MM.1S (cell line): ENCODE measurements at places on chromosomes 7 and 10.

GRCh38 chr7:138247568-138248333 is 171.5 kb downstream of the AKR1D1 start:
- no peaks in the 10 kb centered on the region for H3K36me3 ChIP-seq
- no peak overlapping the region for H3K4me3 ChIP-seq
- no peak overlapping the region for H3K27ac ChIP-seq
- no peaks in the 10 kb centered on the region for H3K27me3 ChIP-seq
- no peaks in the 10 kb centered on the region for H3K4me1 ChIP-seq

GRCh38 chr7:42143711-42144600 is 93.1 kb downstream of the GLI3 start:
- no peak overlapping the region for H3K4me3 ChIP-seq
- no peaks in the 10 kb centered on the region for H3K27me3 ChIP-seq
- H3K27ac ChIP-seq: no peak overlapping the region
- no peaks in the 10 kb centered on the region for H3K36me3 ChIP-seq
- H3K4me1 ChIP-seq: peaks cover 6% of the 10 kb centered on the region

GRCh38 chr7:135147341-135147898 is 452 bp upstream of the TMEM140 start:
- no peaks in the 10 kb centered on the region for H3K27me3 ChIP-seq
- DNase-seq: peak; percentile 82
- H3K4me1 ChIP-seq: peaks cover 34% of the 10 kb centered on the region
- peak overlapping the region; percentile 89 for H3K27ac ChIP-seq

DNA sequence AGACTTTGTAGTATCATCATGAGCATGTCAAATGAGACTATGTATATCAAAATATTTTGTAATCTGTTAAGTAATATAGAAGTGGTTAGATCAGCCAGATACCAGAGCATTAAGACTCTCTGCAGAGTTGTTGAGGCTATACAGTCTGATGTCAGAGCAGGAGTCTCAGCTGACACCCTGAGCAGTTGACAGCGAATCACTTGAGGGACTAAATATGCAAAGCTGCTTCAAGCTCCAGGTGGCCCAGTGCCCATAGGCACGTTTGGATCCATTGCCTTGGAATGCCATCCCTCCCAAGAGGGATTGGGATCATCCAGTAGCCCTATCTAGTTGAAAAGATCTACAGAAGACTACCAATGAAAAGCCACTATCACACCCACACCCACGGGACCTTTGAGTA is 210.2 kb downstream of the TAX1BP1 start:
- no peaks in the 10 kb centered on the region for H3K36me3 ChIP-seq
- no peak for DNase-seq
- no peak overlapping the region for H3K27ac ChIP-seq
- no peaks in the 10 kb centered on the region for H3K4me1 ChIP-seq

GRCh38 chr10:62037166-62037831 is 135.8 kb downstream of the ARID5B start:
- no peak for DNase-seq
- no peaks in the 10 kb centered on the region for H3K27me3 ChIP-seq
- H3K27ac ChIP-seq: no peak overlapping the region; the same call in 1 of the 2 replicates
- no peaks in the 10 kb centered on the region for H3K36me3 ChIP-seq

GRCh38 chr10:35498693-35499092 is 106.4 kb upstream of the GJD4 start:
- no peak overlapping the region for H3K4me3 ChIP-seq
- no peaks in the 10 kb centered on the region for H3K36me3 ChIP-seq
- no peaks in the 10 kb centered on the region for H3K27me3 ChIP-seq
- H3K4me1 ChIP-seq: 0 out of 2 replicates have a peak, but pooled peaks cover 5% of the 10 kb centered on the region
- no peak overlapping the region for H3K27ac ChIP-seq

DNA sequence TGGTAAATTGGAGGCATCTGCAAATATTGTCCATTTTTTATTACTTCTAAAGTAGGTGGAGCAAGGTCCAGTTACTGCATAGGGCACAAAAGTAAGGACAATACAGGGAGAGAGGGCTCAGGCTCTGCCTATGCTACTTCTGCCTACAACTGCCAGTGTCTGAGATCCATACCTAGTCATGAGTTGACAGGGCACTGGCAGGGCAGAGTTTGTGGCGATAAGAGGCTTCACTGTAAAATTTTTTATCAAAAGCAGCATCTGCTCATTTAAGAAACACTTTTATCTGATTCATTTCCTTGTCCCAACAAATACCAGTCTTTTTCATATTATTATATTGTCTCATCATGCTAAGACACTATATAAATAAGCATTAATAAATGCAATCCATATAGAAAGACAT is 178.0 kb downstream of the LRRN3 start:
- H3K4me1 ChIP-seq: no peaks in the 10 kb centered on the region
- no peak overlapping the region for H3K4me3 ChIP-seq
- no peak overlapping the region for H3K27ac ChIP-seq
- no peaks in the 10 kb centered on the region for H3K36me3 ChIP-seq
- no peaks in the 10 kb centered on the region for H3K27me3 ChIP-seq

- H3K4me3 ChIP-seq: no peak overlapping the region
- DNase-seq: no peak
- no peak overlapping the region for H3K27ac ChIP-seq
- H3K36me3 ChIP-seq: no peaks in the 10 kb centered on the region
Observed at GRCh38 chr7:16509829-16510228, 16.8 kb upstream of the LRRC72 start.

GRCh38 chr10:84076540-84077195 is 62.6 kb upstream of the GHITM start:
- no peak for DNase-seq
- H3K4me3 ChIP-seq: no peak overlapping the region
- H3K4me1 ChIP-seq: no peaks in the 10 kb centered on the region
- H3K27ac ChIP-seq: no peak overlapping the region

- no peaks in the 10 kb centered on the region for H3K27me3 ChIP-seq
- H3K4me3 ChIP-seq: no peak overlapping the region
- no peaks in the 10 kb centered on the region for H3K36me3 ChIP-seq
- peak; percentile 59 for DNase-seq
Observed at GRCh38 chr7:19754521-19755116, 18.8 kb downstream of the TMEM196 start.

DNA sequence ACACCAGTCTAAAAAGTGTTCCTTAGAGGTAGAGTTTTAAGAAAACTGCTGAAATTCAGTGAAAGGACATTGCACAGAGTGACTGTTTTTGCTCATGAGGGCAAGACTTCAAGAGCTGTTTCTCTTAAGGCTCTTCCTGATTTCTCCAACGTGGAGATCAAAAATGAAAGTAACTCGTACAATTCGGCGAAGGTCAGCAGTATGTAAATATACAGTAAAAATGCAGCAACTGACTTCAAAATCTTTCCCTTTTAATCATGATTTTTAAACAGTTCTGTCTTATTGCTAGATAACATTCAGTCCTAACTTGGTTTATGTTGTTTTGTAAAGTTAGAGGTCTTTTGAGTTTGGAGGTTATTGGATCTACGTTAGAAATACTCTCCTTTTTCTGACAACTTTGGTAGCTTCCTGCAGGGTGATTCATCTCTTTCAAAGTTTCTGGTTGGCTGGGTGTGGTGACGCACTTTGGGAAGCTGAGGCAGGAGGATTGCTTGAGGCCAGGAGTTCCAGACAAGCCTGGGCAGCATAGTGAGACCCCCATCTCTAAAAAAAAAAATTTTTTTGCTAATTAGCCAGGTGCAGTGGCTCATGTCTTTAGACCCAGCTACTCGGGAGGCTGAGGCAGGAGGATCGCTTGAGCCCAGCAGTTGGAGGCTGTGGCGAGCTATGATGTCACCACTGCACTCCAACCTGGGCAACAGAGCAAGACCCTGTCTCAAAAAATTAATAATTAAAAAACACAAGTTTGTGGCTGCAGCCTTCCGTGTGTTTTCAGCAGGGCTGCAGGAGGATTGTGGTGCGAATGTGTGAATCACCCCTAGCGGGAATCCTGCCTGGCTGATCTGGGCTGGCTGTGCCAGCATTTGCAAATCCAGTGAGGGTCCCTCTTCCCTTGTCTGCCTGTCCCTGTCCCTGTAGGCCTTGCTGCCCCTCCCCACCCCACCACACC is 29.2 kb upstream of the AP5Z1 start:
- no peaks in the 10 kb centered on the region for H3K27me3 ChIP-seq
- peaks cover 18% of the 10 kb centered on the region for H3K4me1 ChIP-seq
- peak; percentile 78 for DNase-seq
- peak overlapping the region; percentile 83 for H3K27ac ChIP-seq

- H3K4me3 ChIP-seq: no peak overlapping the region
- H3K36me3 ChIP-seq: no peaks in the 10 kb centered on the region
Observed at GRCh38 chr10:3484306-3485056, 300.5 kb downstream of the KLF6 start.

DNA sequence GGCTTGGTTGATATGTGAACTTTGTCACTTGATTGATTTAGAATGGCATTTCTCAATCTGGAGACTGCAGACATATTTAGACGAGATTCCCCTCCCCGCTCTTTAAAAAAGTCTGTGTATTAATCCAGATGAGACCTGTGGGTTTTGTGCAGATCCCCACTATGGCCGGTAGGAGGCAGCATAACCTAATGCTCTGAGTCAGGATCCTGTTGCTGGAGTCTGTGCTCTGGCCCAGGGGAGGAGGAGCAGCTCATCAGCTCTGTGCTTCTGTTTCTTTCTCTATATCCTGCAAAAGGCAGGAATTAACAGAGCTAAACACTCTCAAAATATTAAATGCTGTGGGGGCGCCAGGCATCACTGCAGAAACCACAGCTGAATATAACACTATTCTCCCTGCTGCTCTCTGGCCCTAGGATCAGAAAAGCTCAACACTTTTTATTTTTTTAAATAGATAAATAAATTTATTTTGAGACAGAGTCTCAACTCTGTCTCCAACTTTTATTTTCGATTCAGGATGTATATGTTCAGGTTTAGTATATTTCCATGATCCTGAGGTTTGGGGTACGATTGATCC is 23.9 kb upstream of the SEPHS1 start:
- H3K36me3 ChIP-seq: no peaks in the 10 kb centered on the region
- H3K27me3 ChIP-seq: no peaks in the 10 kb centered on the region
- H3K4me1 ChIP-seq: 0 out of 2 replicates have a peak, but pooled peaks cover 3% of the 10 kb centered on the region
- DNase-seq: peak; percentile 84
- no peak overlapping the region for H3K27ac ChIP-seq

- no peak overlapping the region for H3K4me3 ChIP-seq
- no peak for DNase-seq
- H3K4me1 ChIP-seq: 0 out of 2 replicates have a peak, but pooled peaks cover 5% of the 10 kb centered on the region
- H3K36me3 ChIP-seq: no peaks in the 10 kb centered on the region
- H3K27ac ChIP-seq: no peak overlapping the region
Observed at GRCh38 chr7:37988721-37989650, 68.5 kb downstream of the EPDR1 start.

DNA sequence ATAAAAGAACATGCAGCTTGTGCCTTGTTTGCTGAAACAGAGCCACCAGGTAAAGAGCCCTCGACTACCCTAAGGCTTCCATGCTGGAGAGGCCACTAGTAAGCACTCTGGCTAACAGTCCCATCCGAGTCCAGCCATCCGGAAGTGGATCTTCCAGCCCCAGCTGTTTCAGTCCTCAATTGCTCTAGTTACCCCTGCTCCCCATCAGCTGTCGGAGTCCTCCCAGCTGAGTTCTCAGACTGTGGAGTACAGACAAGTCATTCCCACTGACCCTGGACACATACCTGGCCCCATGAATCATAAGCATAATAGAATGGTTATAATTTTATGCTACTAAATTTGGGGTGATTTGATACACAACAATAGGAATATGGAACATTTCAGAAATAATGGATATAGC is 13.5 kb upstream of the FZD1 start:
- no peaks in the 10 kb centered on the region for H3K36me3 ChIP-seq
- no peak overlapping the region for H3K4me3 ChIP-seq
- no peak for DNase-seq
- H3K27me3 ChIP-seq: no peaks in the 10 kb centered on the region
- no peak overlapping the region for H3K27ac ChIP-seq

GRCh38 chr7:43594020-43594419 is 11.1 kb downstream of the STK17A start:
- H3K36me3 ChIP-seq: no peaks in the 10 kb centered on the region; the same call in 1 of the 2 replicates
- no peak for DNase-seq
- H3K4me1 ChIP-seq: peaks cover 29% of the 10 kb centered on the region
- H3K27ac ChIP-seq: no peak overlapping the region
- H3K4me3 ChIP-seq: no peak overlapping the region

GRCh38 chr7:17299483-17299991 is 1.1 kb downstream of the AHR start:
- peak; percentile 34 for DNase-seq
- peak overlapping the region; percentile 89 for H3K4me3 ChIP-seq
- H3K27ac ChIP-seq: peak overlapping the region; percentile 70; the same call in 1 of the 2 replicates
- 0 out of 2 replicates have a peak, but pooled peaks cover 5% of the 10 kb centered on the region for H3K4me1 ChIP-seq
- no peaks in the 10 kb centered on the region for H3K27me3 ChIP-seq

DNA sequence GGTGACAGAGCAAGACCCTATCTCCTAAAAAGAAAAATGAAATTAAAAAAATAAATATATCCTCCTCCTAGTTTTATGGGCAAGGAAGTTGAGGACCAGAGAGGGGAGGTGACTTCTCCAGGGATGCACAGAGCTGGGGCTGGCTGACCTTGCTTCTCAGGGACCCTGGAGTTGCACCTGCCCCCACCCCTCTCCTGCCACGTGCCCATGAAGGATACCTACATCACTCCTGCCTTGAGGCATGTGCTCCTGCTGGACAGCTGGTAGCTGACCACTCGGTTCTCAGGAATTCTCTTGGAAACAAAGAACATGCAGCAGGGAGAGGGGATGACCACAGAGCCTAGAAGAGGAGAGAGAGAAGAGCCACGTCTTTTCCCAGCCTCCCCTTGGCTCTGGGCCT is 522 bp downstream of the CCL24 start:
- no peak overlapping the region for H3K4me3 ChIP-seq
- H3K4me1 ChIP-seq: no peaks in the 10 kb centered on the region
- H3K36me3 ChIP-seq: no peaks in the 10 kb centered on the region
- no peaks in the 10 kb centered on the region for H3K27me3 ChIP-seq
- H3K27ac ChIP-seq: no peak overlapping the region

DNA sequence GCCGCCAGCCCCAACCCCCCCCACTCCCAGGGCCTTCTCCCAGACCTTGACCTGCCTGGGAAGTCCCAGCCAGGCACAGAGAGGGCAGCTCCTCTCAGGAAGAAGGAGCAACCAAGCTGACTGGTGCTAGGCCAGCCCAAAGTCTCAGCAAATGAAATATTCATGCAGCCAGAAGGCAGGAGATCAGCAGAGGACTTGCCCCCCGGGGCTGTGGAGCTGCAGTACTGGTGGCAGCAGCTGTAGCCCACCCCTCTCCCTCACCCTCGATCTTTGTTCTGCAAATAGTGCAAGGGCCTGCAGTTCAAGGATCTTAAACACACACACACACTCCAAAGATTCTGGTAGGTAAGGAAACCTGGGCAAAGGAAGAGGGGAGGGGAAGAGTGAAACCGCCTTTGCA is 3.5 kb upstream of the SRRM3 start:
- H3K27me3 ChIP-seq: peaks cover 44% of the 10 kb centered on the region
- H3K4me3 ChIP-seq: no peak overlapping the region
- H3K36me3 ChIP-seq: no peaks in the 10 kb centered on the region
- no peak overlapping the region for H3K27ac ChIP-seq
- no peak for DNase-seq

GRCh38 chr7:158237672-158238335 is 349.8 kb downstream of the PTPRN2 start:
- H3K4me1 ChIP-seq: no peaks in the 10 kb centered on the region
- H3K27me3 ChIP-seq: peaks cover 86% of the 10 kb centered on the region
- no peak overlapping the region for H3K4me3 ChIP-seq
- no peaks in the 10 kb centered on the region for H3K36me3 ChIP-seq
- H3K27ac ChIP-seq: no peak overlapping the region

- no peaks in the 10 kb centered on the region for H3K36me3 ChIP-seq
- no peak for DNase-seq
- H3K4me1 ChIP-seq: peaks cover 16% of the 10 kb centered on the region
- no peaks in the 10 kb centered on the region for H3K27me3 ChIP-seq
- H3K27ac ChIP-seq: no peak overlapping the region
Observed at GRCh38 chr10:97154781-97155180, 31.0 kb downstream of the SLIT1 start.

GRCh38 chr10:3251172-3251571 is 78.6 kb upstream of the PITRM1 start:
- no peak overlapping the region for H3K4me3 ChIP-seq
- H3K36me3 ChIP-seq: no peaks in the 10 kb centered on the region
- no peak for DNase-seq
- H3K27me3 ChIP-seq: no peaks in the 10 kb centered on the region
